AG09319 (cell line): ENCODE measurements at places on chromosomes 6 and 20.

DNA sequence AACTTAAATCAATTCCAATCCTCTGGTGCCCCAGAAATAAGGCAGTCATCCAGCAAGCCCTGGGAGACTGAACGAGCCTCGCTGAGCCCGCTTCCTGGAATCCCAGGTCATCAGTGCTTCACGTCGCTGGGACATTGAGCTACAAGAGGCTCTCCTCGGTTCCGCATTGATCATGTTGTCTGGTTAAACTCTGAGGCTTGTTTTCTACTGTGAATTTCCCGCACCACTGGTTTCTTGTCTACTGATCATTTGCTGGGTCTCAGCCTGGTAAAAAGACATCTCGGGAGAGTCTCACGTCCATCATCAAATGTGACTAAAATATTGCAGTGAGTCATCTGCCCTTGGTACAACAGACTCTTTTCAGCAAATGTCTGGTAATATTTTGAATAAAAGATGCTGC is 569.2 kb downstream of the QKI start:
- DNase-seq: no peak

- peak; percentile 34 for DNase-seq
Measured at GRCh38 chr6:5190507-5190906, 70.2 kb downstream of the LYRM4 start.

GRCh38 chr20:11375966-11376365 is 541.7 kb upstream of the BTBD3 start:
- no peak for DNase-seq

GRCh38 chr6:108228416-108228815 is 32.4 kb downstream of the SNX3 start:
- DNase-seq: no peak

DNA sequence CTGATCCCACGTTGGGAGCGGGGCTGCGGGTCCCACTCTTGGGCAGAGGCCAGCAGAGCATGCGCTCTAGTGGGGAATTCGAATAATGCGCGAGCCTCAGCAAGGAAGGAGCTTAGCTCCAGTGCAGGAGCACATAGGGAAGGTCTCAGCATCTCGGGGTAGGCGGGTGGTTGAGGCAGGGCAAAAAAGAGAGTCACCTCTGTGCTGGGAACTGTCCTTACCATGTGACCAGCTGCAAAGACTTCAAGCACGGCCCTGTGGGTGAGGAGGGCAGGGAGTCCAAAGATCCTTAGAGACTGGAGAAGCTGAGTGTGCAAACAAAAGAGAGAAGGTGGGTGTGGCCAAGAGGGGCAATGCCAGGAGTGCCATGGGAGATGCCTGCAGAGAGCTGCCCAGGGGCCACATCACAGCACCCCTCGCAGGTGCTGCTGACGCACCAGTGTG is 79.2 kb upstream of the CD93 start:
- DNase-seq: no peak

GRCh38 chr6:6331946-6332601 is 11.6 kb upstream of the F13A1 start:
- DNase-seq: no peak

DNA sequence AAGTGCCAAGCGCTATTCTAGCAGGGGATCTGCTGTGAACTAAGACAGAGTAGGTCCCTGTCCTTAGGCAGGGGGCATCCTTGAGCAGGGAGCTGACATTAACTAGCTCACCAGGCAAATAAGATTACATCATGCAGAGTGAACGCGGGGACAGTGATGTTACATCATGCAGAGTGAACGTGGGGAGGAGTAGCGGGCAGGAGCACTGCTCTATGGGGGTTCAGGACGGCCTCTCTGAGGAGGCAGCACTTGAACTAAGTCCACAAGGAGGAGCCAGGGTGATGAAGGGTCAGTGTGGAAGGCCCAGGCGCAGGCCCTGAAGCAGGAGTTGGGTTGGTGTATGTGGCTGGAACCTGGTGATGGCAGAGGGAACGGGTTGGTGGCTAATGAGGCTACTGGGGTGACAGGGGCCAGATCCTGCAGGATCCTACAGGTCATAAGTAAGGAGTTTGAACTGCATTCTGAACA is 38.7 kb downstream of the KAT14 start:
- DNase-seq: no peak

DNA sequence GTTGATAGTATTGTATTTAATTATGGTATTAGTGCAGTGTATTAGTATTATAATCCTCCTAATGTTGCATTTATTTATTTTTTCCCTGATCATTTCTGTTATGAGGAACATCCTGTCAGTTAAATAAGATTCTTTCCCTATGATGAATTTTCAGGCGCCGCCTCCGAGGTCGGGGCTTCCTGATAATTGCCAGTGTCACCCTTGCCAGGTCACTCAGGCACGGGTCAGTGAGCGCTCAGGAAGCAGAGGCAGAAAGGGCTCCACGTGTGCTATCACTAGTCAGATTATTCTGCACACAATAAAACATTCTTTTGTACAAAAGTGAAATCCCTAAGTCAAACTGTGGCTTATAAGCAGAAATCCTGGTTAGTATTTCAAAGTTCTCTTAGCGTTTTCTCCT is 64.8 kb downstream of the TSHZ2 start:
- no peak for DNase-seq

DNA sequence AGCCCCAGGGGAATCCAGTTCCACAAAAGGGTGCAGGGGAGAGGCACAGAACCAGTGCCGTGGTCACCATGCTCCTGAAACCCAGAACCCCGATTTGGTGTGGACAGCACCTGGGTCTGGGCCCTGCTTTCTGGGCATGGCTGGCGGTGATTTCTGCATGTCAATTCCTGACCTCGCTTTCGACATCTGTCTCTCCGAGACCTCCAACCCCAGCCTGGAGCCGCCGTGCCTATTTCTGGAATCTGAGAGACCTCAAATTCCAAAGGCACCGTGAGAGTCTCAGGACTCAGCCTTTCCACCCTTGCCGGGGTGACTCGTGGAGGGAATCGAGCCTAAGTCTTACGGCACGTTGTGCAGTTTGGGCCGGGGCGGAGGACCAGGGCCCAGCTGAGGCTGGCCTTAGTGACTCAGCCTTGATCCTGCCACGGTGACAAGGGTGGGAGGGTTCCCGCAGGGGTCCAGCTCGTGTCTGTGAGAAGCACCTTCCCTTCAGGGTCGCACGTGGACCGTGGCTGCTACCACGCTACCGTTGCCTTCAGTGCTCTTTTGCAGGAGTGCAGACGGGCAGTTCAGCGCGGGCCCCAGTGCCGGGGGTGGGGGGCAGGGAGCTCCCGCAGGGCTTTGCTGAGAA is 133.7 kb downstream of the PXDC1 start:
- no peak for DNase-seq

GRCh38 chr6:106444777-106445507 is 84.4 kb downstream of the CRYBG1 start:
- DNase-seq: peak; percentile 34

GRCh38 chr6:148799647-148800046 is 52.8 kb downstream of the UST start:
- DNase-seq: no peak

GRCh38 chr6:766625-767024 is 73.7 kb upstream of the EXOC2 start:
- DNase-seq: no peak

- DNase-seq: peak; percentile 27
Measured at GRCh38 chr20:8646033-8646441, 422.9 kb upstream of the PLCB4 start.

- DNase-seq: no peak
Measured at GRCh38 chr6:112116221-112116620, 28.8 kb downstream of the FAM229B start.

DNA sequence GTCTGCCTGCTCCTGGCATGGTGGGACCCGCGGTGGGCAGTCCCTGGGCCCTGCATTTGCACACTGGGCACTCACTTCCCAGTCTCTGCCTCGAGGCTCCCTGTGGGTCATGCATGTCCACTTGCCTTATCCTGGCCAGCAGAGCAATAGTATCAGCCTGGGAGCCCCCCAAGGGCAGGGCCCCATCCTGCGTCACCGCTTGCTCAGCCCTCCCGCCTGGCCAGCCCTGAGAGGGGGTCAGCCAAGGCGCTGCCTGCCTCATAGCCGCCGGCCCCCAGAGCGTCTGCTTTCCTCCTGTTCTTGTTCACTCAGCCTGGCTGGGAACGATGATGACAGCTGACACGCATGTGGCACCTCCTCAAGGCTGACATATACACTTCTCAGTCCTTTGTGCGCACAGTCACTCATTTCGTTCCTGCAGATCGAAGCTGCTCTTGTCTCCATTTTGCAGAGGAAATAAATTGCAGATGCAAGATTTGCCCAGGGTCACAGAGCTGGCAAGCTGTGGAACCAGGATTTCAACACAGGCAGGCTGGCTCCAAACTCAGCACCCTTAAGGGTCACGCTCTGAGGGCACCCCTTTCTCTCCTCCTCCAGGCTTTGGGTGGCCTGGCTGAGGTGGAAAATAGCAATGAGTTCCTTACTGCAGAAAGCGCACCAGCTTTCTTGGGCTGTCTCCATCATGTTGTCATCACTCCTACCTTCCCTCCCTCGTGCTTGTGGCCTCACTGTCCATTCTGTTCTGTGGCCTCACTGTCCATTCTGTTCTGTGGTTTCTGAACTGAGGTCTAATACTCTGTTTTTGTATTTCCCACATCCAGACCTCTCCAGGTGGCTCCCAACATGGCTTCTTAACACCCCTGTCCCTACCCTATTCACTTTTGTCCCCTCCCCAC is 17.2 kb downstream of the KCNK17 start:
- no peak for DNase-seq

GRCh38 chr6:151536188-151536479 is 42.3 kb downstream of the CCDC170 start:
- DNase-seq: no peak
